ENCODE measurements at places on chromosomes 7 and 10. TPM values are rescaled to one million over a fixed set of nuclear protein-coding genes. Genes with fewer than 3 reads are reported as not detected.

DNA sequence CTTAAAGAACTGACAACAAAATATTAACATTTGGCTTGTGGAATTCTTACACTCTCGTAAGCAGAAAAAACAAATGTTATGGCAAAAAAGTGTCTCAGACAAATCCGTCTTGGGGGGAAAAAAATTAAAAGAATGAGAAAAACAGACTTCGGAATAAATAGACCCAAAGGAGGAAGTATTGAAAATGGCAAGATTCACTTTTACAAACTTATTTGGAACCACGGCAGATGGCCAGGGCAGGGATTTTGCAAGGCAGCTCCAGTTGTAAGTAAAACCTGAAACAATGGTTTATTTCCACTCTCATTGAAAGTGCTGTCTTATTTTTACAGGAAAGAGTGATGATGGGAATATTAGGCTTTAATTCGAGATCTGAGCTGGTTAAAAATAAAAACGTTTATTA lies 1.5 kb upstream of the ZNF438 start:
- no peak for DNase-seq

DNA sequence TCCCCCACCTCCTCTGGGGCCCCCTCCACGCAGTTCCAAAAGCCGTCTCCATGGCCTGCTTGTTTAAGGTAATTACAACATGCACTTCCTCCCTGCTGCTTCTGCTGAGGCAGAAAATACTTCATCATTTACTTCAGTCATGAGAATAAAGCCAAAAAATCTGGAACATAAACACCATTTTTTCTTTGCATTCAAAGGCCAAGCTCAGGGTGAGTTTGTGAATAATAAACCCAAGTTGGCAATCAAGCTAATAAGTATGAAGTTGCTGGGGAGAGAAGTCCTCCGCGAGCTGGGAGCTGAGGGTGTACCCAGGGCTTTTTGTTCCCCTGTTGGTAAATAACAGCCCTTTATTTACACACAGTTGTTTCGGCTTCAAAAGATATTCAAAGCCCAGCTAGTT lies 70.5 kb downstream of the FAM204A start:
- no peak for DNase-seq

Gene ACBD7
- not detected for total RNA-seq

Gene ZFYVE27
- 19.5 TPM for total RNA-seq

Gene AKR1C2
- 138 TPM for total RNA-seq

Gene NCF1
- total RNA-seq, result 1.9 TPM

GRCh38 chr7:67821116-67821515 lies 824.5 kb downstream of the TYW1 start:
- DNase-seq, result no peak

- no peak for DNase-seq
Observed at GRCh38 chr7:90645784-90646183, 49.7 kb downstream of the CDK14 start.

Gene IGF2BP3
- 0.60 TPM for total RNA-seq

DNA sequence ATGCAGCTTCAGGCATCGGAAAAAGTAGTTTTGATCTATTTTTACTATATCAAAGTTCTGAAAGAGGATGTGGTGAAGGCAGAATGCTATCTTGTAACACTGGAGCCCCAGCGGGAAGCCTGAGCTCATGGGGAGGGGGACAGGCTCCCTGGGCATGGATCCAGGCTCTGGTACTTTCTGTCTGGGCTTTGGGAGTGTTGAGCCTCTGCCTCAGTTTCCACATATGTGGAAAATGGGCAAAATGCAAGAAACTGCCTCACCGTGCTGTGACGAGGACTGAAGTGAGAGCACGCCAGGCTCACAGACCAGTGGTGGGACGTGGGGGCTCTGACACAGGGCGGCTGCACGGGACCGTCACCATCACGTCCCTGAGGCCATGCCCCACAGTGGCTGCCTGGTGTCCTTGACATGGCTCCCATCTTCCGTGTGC lies 182.9 kb upstream of the SHH start:
- DNase-seq, result no peak

GRCh38 chr10:43225004-43225786 lies 41.7 kb downstream of the RASGEF1A start:
- peak; percentile 4 for DNase-seq

Gene NPSR1
- not detected for total RNA-seq

DNA sequence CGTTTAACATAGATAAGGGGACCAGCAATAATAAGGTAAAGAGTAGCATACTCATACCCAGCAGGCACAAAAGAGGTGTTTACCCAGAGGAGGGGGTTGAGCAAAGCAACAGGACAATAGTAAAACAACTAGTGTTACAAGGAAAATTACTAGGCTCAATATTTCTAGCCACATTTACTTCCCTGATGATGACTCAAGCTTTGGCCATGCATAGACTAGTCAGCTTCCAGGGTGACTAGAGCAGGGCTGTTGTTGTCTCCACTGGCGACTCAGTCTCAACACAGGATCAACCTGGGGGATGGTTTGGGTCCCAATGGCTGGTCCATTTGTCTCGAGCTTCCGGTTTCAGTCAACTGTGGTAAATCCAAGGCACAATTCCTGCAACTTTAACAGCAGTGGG lies 217.7 kb upstream of the KCND2 start:
- no peak for DNase-seq

GRCh38 chr7:158077934-158078910 lies 509.4 kb downstream of the PTPRN2 start:
- no peak for DNase-seq

DNA sequence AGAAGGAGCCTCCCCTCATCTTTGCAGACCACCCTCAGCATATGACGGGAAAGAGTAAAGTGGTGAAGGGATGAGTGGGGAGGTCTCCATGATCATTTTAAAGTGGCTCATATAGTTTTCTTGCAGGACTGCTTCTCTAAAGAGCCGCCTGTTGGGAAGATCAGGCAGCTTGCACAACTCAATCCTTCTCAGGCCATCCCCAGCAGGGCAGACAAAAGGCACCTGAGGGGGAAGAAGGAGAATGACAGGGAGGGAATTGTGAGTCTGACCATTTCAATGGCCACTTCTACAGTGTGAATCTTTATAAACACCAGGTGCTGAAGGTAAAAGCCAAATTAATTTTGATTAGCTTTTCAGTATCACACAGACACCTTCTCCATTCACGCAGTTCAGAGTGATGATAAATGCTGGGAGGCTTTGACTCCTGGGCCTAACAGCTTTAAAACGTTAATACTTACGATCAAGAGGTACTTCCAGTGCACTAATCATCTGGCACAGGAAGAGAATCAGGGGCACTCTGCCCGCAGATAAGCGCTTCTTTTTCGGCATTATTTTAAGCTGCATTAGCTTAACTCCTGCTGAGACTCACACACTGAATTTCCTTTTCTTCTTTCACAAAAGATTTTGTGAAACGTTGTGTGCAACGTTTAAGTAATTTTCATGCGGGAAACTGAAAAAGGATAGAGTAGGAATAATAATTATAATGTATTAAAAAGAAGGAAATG lies 109.5 kb upstream of the LAMB4 start:
- DNase-seq, result no peak

- no peak for DNase-seq
Observed at GRCh38 chr7:55094092-55094690, 75.4 kb downstream of the EGFR start.

- DNase-seq, result no peak
Observed at GRCh38 chr7:83681200-83681778, 32.4 kb upstream of the SEMA3E start.

Gene PKD1L1
- 1.8 TPM for total RNA-seq

GRCh38 chr10:22682237-22683139 lies 31.9 kb downstream of the PIP4K2A start:
- DNase-seq, result no peak

DNA sequence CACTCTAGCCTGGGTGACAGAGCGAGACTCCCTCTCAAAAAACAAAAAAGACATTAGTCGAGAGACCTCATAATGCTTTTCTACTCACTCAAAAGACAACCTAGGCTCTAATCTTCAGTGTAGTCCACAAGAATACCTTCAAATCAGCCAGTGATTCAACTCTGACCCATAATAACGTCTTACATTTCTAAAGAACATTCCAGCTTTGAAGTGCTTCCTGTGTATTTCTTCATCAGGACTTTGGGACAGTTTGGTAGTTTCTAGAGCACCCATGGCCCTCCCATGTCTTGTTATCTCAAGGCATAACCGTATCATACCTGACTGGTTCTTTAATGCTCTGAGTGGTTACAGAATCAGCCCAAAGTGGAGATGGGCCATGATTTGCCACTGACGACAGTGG lies 221.3 kb downstream of the SKIDA1 start:
- no peak for DNase-seq

Gene POLD2
- 98.9 TPM for total RNA-seq

DNA sequence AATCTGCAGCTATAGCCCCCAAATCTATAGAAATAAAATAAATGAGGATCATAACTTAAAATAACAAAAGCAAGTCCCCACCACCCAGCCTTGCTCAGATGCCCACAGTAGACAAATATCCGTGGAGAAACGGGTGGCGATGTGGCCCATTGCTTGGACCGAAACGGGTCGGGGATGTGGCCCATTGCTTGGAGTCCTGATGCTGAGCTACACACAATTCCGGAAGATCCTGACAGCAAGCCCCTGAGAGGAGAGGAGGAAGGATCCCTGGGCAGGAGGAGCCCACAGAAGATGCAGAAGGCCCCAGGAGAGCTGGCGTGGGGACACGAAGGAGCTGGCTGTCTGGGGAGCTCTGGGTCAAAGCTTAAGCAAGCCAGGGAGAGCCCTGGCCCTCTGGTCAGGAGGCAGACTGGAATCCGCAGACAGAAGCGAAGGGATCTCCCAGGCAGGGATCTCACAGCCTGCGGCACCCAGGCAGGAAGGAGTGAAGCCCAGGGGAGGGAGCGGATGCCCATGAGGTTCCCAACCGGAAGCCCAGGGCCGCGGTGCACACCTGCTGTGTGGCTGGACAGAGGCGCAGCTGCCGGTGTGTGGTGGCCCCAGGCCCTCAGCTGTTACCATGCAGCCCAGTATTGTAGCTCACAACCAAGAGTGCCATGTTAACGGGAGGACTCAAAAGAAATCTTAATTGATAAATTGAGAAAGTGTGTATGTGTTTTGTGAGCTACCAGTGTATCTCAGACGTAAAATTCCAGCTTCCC lies 138.8 kb downstream of the ADARB2 start:
- no peak for DNase-seq

GRCh38 chr7:99036546-99037111 lies 107.3 kb downstream of the SMURF1 start:
- peak; percentile 56 for DNase-seq

DNA sequence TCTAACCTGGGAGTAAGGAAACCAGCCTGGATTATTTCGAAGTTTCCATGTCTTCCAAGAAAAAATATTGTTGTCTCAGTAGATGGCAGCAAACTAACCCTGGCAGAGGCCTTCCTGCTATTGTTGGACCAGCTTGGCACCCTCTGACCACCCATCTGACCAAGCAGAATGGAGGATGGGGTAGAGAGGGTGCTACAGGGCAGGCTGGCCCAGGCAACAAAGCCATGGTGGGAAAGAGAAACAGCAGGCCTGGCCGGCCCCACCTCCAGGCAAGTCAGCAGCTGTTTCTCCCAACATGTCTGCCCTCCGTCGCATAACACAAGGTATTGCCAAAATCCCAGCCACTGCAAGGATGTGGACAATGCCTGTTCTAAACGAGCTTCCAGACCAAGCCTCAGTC lies 95.0 kb downstream of the FAM53B start:
- DNase-seq, result no peak

DNA sequence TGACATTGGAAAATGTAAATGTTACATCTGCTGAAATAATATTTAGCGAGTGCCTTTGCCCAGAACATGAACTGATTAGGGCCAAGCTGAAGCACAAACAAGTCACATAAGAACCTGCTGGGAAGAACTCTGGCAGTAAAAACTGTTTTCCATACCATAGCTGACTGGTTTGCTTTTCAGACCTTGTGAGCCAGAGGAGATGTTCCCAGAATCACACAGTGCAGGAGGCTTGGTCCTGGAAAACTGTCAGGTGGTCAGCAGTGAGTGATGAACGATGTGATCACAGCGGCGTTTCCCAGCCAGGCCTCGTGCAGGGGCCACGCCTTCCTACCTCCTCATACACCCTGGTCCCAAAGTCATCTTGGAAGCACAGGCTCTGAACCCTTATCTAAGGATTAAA lies 164.2 kb upstream of the EEPD1 start:
- DNase-seq, result no peak

DNA sequence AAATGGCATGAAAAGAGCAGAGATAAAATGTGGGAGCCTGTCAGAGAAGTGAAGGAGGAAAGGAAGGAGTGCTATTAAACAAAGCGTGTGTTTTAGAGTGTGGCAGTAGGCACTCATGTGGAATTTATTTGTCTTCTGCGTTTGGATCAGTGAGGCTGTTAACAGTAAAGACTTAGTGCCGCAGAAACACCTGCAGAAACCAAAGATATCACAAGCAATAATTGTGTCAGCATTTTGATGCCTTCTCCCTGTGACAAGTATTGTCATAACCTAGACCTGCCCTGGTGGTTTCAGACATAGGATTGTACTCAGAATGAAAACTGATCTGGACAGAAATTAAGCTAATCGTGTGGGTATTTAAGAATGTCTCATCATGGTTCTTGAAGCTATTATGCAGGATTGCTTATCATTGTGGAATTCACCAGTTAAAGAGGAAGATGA lies 191.0 kb downstream of the CAMK1D start:
- no peak for DNase-seq

Gene NKX1-2
- total RNA-seq, result not detected

DNA sequence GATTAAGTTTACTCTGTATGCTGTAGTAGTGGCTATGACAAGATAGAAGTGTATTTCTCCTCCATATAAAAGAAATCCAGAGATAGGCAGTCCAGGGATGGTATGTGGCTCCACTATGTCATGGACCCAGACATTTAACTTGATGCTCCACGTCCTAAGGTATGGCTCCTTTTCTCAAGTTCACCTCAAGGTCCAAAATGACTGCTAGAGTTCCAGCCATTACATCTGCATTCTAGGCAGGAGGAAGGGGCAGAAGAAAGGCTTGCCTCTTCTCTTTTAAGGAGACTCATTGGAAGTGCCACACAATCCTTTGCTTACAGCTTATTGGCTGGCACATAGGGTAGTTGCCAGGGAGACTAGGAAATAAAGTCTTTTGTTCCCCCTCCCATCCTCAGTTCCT lies 27.7 kb upstream of the ATXN7L1 start:
- DNase-seq, result no peak

Gene SLC39A12
- not detected for total RNA-seq

Gene STEAP2
- total RNA-seq, result 22.0 TPM

Gene HGF
- total RNA-seq, result 6.0 TPM

GRCh38 chr10:53839440-53840039 lies 961.5 kb downstream of the PCDH15 start:
- DNase-seq, result no peak
